ENCODE measurements at places on chromosomes 13 and 19.

GRCh38 chr19:11420429-11421370, 1.6 kb upstream of the RGL3 start:
- no peak for DNase-seq

DNA sequence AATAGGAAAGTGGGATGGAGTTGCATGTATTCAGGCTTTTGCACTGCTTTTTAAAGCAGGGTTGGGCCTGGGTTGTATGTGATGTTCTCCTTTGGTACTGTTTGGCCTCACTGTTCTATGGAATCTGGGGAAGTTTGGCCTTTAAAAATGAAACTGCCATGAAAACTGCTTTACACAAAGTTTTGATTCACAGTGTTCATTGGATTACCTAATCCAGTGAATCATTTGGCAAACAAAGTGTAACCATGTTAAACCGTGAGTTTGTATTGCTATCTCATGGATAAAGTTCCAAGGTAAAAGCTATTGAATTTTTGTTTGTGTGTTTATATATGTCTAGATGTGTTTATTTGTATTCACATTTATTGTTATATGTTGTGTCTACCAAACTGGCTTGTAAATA, 1658.6 kb downstream of the OLFM4 start:
- no peak for DNase-seq

- no peak for DNase-seq
Measured at GRCh38 chr13:46313432-46314257, 73.4 kb downstream of the RUBCNL start.

- DNase-seq: no peak
Measured at GRCh38 chr19:30479231-30479630, 107.0 kb downstream of the ZNF536 start.

- DNase-seq: no peak
Measured at GRCh38 chr13:101003566-101003965, 329.0 kb upstream of the TMTC4 start.

GRCh38 chr19:10878253-10878652, 6.9 kb downstream of the CARM1 start:
- DNase-seq: no peak

DNA sequence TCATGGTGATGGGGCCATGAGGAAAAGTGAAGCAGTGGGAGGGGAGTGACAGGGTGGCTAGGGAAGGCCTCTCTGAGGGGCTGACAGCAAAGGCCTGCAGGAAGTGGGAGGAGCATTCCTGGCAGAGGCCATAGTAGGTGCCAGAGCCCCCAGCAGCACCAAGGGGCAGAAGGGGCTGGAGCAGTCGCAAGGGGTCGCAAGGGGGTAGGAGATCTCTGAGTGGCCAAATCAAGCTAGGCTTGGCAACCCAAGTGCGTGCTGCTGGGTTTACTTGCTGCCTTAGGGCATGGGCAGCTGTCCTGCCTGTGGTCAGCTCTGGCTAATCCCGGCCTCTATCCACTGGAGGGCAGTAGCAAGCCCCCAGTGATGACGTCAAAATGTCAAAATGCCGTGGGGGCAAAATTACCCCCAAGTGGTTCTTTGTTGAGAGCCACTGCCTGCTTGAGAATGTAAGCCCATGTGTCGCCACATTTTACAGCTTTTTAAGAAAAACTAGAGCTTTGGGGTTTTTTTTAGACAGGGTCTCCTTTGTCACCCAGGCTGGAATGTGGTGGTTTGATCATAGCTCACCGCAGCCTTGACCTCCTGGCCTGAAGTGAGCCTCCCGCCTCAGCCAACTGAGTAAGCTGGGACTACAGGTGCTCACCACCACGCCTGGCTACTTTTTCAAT, 11.8 kb downstream of the CCDC97 start:
- no peak for DNase-seq

- no peak for DNase-seq
Measured at GRCh38 chr13:100566543-100566942, 22.0 kb downstream of the GGACT start.

DNA sequence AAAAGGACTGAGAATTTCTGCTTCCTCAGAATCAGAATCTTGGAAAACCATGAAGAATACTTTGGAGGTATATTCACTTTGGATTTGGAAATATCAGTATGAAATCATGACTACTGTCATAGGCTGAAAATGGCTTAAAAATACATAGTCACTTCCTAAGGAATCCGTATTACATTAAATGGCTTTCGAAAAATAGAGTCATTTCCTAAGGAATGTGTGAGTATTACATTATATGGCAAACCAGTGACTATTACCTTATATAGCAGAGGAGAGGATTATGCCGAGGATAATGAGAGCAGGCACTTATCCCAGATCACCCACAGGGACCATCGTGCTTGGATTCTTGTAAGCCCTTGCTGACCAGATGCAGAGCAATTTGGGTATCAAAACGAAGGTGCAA, 1471.8 kb downstream of the EFNB2 start:
- no peak for DNase-seq

GRCh38 chr19:56294549-56294948, 20.1 kb downstream of the ZSCAN5A start:
- DNase-seq: no peak

DNA sequence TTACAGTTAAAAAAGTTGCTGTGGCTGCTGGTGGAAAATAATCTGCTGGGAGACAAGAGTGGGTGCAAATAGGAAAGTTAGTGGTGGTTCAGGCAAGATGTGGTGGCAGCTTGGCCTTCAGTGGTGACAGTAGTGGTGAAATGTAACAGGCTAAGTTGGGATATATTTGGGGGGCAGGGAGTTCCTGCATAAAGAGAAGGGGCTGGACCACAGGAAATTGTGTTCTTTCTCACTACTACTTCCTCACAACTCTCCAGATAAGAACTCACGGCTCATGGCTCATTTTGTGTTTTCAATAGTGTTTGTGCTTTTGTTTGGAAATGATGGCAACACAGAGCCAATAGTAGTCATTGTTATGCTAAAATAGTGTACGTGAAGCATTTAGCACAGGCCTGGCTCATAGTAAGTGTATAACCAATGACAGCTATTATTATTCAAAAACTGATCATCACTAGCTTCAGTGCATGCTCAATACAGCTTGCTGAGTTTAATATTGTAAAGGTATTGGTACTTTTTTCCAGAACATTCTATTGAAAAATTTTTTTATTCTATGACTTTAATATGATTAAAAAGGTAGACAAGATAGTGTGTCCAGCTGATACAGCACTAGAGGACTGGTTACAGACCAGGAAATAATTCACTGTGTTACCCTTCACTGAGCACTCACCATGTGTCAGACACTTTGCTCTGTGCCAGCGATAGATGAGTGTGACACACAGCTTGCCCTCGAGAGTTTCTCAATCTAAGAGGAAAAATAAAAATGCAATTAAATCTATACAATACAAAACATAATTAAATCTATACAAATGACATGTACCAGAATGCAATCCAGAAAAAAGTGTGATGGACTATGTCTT, 209.8 kb downstream of the POU4F1 start:
- no peak for DNase-seq

- no peak for DNase-seq
Measured at GRCh38 chr13:98206946-98207345, 29.9 kb upstream of the RNF113B start.

DNA sequence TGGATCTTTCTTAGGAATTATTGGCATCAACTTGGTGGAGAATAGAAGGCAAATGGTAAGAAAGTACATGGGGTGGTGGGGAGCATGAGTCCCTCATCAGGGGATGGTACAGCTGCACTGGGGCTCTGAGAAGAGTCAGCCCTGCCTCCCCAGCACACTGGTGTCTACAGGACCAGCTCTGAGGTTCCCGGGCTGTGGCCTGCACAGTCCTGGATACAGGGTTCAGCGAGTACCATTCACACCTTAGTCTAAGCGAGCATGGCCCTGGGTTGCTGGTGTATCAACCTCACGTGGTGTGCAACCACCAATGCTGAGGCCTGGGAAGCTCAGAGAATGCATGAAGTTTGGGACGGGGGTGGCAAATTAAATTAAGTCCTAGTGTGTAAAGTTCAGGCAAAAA, 10.1 kb downstream of the TMEM255B start:
- no peak for DNase-seq

- no peak for DNase-seq
Measured at GRCh38 chr13:65454403-65454802, 1775.7 kb downstream of the PCDH9 start.

GRCh38 chr13:48579165-48579918, 46.5 kb upstream of the RCBTB2 start:
- no peak for DNase-seq

DNA sequence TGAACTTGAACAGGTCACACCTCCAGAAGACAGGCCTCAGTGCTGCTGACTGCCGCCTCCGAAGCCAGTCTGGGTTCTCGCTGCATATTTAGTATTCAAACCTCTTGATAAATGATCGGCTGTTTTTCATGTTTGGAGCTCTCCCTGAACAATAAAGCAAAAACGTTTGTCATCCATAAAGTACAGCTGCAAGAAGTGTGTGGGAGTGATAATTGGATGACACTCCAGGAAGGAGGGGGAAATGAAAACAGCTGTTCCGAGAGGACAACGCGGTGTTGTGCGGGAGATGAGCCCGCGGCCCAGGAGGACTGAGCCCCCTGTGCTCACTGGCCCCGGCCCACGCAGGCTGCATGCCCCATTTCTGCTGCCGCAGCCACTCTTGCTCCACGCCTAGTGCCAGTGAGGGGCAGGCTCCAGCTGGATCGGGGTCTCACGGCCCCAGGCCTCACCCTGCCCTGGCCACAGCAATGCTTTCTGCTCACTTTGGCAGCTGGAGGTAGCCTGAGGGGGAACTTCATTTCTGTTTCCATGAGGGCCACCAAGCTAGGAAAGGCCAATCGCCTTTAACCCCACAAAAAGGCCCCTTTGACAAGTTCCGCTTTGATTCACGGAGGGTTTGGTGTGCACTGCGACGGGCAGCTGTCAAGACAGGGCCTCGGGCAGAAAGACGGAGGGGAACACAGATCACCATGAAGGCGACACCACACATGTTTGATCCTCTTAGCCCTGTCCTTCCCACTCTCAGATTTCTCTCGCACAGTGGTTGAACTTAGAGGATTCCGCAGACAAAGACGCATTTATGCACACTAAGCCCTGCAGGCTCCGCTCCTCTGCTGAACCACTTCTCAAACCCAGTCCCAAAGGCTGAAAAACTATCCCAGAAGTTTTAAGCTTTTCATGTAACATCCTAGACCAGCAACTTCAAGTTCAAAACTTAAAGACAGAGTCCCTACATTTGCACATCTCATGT, 537.6 kb downstream of the EFNB2 start:
- DNase-seq: no peak

DNA sequence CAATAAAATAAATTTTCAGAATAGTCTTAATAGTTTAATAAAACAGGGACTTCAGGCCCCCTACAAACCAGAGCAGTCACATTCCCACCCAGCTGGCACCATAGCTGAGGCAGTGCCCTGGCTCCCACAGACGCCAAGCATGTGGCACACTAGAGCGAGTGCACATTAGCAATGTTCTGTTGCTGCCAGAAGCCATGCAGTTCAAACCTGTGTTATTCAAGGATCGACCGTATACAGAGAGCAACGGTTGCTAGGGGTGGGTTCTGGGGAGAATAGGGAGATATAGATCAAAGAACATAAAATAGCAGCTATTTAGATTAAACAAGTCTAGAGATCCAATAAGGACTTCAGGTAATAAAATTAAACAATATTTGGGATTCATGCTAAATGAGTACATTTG, 419.3 kb upstream of the KLHL1 start:
- DNase-seq: no peak

GRCh38 chr13:20106742-20107141, 54.1 kb downstream of the GJA3 start:
- no peak for DNase-seq

- no peak for DNase-seq
Measured at GRCh38 chr13:83730674-83731073, 151.6 kb downstream of the SLITRK1 start.

GRCh38 chr19:4303819-4304537, 420 bp upstream of the FSD1 start:
- no peak for DNase-seq

DNA sequence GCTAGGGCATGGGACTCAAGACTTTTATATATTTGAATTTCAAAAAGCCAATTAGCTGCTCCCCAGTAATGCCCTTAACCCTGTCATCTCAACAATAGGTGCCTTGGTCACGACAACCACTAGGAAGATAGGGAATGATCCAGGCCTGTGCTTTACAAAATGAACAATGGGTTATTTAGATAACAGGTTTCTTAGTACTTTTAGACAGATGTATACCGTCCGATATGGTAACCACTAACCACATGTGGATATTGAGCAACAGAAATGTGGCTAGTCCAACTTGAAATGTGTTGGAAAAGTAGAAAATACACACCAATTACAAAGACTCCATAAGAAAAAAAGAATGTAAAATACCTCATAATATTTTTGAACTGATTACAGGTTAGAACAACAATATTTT, 201.2 kb downstream of the LHFPL6 start:
- no peak for DNase-seq

- no peak for DNase-seq
Measured at GRCh38 chr13:58619396-58620113, 988.0 kb downstream of the PCDH17 start.

DNA sequence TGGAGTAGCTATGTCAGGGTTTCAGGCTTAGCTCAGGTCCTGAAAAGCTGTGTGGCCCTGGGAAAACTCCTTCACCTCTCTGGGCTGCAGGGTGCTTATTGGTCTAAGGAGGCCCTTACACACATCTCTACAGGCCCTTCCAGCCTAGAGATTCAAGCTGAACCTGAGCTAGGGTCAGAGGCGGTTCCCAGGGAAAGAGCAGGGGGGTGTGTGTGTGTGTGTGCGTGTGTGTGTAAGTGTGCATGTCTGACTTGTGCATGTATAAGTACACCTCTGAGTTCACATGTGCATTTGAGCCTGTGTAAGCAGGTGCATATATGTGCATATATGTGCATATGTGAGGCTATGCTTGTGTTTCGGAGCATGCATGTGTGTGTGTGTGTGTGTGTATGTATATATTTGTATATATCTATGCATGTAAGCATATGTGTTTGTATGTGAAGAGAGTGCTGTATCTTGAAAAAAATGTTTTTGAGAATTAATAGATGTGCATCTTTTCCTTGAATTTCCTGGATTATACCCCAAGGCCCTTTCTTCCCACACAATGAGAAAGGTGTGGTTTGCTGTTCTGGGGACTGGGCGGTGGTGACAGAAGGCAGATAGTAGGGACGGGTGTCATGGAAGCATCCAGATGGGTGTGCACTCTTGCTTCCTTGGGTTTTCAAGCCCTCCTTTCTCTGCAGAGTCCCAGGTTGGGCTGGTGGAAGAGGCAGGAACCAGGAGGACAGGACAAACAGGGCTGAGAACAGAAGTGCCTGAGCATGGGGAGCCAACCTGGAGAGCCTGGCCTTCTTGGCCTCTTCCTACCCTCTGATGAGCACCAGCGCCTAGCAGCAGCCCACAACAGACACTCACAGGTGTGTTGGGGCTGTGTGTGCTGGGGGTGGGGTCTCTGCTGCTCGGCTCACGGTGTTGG, 150.3 kb upstream of the TSHZ3 start:
- no peak for DNase-seq

Measured in NT2/D1 (cell line).